Progenitor cell of endocrine pancreas (in vitro differentiated cells): ENCODE measurements at places on chromosomes 16 and 17. TPM values are rescaled to one million over a fixed set of nuclear protein-coding genes. Genes with fewer than 3 reads are reported as not detected.
A peak's percentile ranks its signal among the peaks of the same experiment; 100 is the strongest.

DNA sequence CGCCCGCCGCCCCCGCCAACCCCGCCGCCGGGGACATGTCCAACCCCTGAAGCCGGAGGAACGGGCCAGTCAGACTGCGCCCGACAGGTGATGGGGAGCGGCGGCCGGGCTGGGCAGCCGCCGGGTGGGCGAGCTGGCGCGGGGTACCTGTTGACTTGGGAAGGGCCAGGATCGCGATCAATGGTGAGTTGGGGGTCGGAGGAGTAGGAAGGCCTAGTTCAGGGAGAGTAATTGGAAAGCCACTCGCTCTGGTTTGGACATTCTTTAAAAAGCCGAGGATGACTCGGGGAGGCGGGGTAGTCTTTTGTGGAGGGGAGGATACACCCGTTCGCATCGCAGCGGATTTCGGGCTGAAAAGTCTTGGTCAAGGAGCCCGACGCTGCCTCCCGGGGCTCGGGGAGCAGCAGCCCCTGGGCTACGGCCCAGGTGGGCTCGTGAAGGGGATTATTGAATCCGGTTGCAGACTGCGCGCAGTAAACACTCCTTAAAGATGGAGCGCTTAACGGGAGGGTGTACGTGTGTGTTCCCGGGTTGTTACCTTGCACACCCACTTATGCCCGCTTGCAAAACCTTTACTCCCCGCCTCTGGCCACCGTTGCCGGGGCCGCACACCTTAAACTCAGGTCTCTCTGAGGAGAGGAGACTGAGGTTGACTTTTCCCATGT, 123.8 kb downstream of the GOSR1 start:
- H3K36me3 ChIP-seq = no peaks in the 10 kb centered on the region
- no peak for DNase-seq
- no peaks in the 10 kb centered on the region for H3K27me3 ChIP-seq
- H3K4me1 ChIP-seq = peaks cover 18% of the 10 kb centered on the region
- H3K27ac ChIP-seq = peak overlapping the region; percentile 99
- H3K4me3 ChIP-seq = peak overlapping the region; percentile 97

Gene CCDC200
- not detected in 2 replicates for total RNA-seq

GRCh38 chr17:40309949-40310510, 1.1 kb downstream of the RARA start:
- no peaks in the 10 kb centered on the region for H3K27me3 ChIP-seq
- no peak overlapping the region for H3K4me3 ChIP-seq
- peaks cover 46% of the 10 kb centered on the region for H3K4me1 ChIP-seq
- H3K36me3 ChIP-seq = no peaks in the 10 kb centered on the region

GRCh38 chr17:42857389-42857788, 6.4 kb downstream of the AOC3 start:
- no peak for DNase-seq
- H3K4me3 ChIP-seq = no peak overlapping the region
- peaks cover 4% of the 10 kb centered on the region for H3K27me3 ChIP-seq
- H3K36me3 ChIP-seq = no peaks in the 10 kb centered on the region

- no peak overlapping the region for H3K4me3 ChIP-seq
- H3K27ac ChIP-seq = no peak overlapping the region
- H3K36me3 ChIP-seq = peaks cover 5% of the 10 kb centered on the region
- no peak for DNase-seq
- peaks cover 16% of the 10 kb centered on the region for H3K4me1 ChIP-seq
Observed at GRCh38 chr17:69452664-69453260, 38.3 kb downstream of the MAP2K6 start.
